ENCODE measurements at places on chromosomes 11 and 22.

GRCh38 chr11:35021589-35021988, 105.2 kb downstream of the PDHX start:
- no peak for DNase-seq

DNA sequence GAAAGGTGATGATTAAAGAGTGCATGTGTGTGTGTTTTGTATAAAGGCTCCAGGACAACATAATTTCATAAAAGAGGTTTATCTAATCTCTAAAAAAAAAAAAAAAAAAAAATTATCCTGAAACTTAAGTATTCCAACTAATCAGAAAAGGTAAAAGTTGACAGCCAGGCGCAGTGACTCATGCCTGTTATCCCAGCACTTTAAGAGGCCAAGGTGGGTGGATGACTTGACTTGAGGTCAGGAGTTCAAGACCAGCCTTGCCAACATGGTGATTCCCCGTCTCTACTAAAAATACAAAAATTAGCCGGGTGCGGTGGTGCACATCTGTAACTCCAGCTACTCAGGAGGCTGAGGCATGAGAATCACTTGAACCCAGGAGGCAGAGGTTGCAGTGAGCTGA, 632.7 kb upstream of the CHORDC1 start:
- DNase-seq = no peak

DNA sequence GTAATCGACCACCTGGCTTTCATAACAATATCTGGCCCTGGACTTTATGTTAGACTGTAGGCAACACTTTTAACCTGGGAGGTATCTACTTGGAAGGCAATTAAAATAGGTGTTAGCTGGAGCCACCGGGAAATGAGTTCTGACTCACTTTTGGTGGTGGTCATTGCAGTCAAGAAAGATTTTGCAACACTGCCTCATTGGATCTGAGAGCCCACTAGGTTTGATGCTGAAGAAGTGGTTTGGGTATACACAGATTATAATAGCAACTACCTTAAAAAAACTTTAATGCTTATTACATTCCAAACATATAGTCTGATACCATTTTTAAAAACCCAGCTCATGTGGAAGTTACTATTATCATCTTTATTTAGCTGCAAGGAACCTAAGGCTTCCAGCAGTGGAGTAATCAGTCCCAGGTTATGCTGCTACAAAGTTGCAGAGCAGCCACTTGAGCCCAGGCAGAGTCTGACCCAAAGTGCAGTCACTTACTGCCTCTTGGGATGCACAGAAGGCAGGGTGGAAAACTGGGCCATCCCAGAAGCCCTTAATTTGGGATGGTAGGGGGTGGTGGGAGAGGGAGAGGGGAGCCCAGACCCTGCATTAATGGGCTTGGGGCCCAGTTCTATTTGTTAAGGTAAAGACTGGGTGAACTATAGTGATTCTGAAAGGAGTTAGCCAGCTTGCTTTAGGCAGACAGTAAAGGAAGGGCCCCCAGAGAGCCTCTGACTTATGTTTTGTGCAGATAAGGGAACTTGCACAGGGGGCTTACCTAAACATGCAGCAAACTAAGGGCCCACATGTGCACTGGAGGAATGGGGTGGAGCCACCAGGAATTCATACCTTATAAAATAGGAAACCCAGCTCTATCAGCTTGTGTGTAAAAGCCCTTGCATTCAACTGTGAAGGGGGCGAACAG, 149.4 kb downstream of the SNX19 start:
- DNase-seq = no peak

GRCh38 chr11:31141789-31142188, 227.8 kb downstream of the DCDC1 start:
- no peak for DNase-seq

DNA sequence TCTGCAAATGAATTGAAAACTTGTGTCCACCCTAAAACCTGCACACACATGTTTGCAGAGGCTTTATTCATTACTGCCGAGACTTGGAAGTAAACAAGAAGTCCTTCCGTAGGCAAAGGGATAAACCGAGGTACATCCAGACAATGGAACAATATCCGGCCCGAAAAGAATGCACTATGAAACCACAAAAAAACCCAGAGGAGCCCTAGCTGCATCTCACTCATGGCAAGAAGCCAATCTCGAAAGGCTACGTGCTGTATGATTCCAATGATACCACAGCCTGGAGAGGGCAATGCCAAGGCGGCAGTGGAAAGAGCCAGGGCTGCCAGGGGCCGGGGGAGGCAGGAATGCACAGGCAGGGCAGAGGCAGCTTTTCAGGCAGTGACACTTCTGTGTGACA, 3.2 kb upstream of the MRPL23 start:
- no peak for DNase-seq

- no peak for DNase-seq
Observed at GRCh38 chr22:24120044-24120443, 61.2 kb upstream of the SUSD2 start.

DNA sequence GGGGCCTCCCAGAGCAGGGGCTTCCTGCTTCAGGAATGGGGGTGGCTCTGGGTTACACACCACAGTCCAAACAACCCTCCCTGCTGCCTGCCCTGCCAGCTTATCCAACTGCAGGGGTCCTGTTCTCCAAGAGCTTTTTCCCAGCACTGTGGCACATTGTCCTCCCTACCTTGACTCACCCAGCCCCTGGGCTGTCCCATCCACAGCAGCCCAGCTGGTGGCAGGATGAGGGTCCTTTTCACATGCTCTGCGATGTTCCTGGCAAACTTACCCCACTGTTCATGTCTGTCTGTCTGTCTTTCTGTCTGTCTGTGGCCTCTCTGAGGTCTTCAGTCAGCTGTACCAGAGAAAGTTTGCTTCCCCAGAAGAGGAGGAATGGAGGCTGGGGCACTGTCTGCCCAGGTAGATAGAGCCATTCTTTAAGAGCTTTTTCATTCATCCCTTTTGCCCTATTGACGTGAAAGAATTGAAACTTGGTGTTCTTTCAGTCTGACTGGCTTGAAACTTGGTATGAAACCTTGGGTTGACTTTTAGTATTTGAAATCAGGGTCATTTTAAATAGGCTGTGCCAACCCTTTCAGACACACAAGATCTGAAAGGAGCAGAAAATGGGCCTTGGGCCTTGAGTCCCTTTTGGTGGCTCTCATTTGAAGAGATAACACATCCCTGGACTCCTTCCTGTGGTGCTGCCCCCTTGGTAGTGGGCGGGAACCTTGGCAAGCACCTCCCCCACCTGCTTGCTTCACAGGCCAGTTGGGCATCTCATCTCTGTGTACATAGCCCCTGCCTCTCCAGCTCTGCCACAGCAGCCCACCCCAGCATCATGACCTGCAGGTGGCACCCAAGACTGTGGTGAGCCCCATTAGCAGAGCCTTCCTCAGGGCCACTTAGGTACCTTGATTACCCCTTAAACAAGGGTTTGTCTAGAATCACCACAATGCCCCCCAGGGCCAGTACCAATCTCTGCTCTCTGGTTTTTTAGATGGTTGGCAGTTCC, 74.6 kb upstream of the SUSD2 start:
- DNase-seq = no peak

- no peak for DNase-seq
Observed at GRCh38 chr11:124682443-124682842, 8.7 kb downstream of the SPA17 start.

DNA sequence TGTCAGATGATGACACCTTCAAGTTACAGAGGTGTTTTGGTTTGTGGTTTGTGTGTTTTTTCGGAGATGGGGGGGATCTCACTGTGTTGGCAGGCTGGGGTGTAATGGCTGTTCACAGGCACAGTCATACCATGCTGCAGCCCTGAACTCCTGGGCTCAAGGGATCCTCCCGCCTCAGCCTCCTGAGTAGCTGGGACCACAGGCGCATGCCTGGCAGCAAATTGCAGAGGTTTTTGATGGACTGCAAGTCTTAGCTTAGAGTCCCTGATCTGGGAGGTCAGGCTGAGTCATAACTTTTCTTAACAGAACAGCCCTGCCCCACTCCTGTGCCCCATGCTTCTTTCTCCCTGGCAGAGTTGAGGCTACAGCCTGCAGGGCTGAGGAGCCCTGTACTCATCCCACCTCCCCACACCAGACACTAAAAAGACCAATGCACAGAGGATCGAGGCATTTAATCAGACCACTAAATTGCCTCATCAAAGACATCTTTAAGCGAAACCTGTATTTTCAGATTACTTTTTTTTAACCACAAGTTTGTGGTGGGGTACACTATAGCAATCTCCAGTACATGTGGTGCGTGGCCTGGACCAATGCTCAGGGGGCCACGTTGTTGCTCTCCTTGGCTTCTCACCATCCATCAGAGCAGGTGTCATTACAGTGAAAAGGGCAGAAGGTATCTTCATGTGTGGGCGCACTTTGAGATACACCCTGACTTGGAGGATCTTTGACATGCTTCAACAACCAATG, 17.1 kb upstream of the ADORA2A start:
- no peak for DNase-seq

DNA sequence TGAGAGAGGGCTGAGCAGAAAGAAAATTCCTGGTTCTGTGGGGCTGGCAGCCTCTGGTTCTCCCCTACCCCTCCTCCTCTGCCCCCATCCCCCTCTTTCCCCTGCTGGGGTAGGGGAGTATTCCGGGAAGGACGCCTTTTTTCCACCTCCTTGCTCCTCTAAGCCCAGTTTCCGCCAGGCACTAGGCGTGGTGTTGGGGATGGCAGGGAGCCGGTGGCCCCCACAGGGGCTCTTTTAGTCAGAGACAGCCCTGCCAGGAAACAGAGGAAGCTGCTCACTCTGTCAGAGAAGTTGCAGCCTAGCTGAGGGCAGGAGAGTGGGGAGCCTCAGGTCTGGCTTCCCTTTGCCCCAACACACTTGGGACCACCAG, 15.6 kb upstream of the ARHGEF17 start:
- DNase-seq = no peak

- DNase-seq = no peak
Observed at GRCh38 chr22:40289991-40290459, 56.3 kb upstream of the ADSL start.
